ENCODE measurements at places on chromosomes 5 and 9.

GRCh38 chr5:179274321-179275315 is 70.6 kb downstream of the ADAMTS2 start:
- no peak for DNase-seq

DNA sequence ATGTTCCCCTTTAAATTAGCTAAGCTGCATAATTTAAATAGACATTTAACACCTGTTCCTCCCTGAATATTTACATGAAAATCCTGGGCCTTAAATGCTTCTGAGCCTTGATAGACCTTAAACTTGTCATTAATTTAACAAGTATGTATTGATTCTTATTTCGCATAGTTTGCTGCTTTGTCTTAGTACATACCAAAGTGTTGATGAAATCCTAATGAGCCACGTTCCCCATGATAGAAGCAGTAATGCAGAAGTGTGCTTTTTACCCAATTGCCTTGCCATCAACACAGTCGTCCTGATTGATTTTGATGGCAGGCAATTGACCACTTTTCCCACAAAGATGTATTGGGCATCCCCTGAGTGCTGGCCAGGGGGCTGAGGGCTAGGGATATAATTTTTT is 213.5 kb downstream of the SGCD start:
- no peak for DNase-seq

GRCh38 chr5:15550502-15551112 is 50.6 kb downstream of the FBXL7 start:
- no peak for DNase-seq

DNA sequence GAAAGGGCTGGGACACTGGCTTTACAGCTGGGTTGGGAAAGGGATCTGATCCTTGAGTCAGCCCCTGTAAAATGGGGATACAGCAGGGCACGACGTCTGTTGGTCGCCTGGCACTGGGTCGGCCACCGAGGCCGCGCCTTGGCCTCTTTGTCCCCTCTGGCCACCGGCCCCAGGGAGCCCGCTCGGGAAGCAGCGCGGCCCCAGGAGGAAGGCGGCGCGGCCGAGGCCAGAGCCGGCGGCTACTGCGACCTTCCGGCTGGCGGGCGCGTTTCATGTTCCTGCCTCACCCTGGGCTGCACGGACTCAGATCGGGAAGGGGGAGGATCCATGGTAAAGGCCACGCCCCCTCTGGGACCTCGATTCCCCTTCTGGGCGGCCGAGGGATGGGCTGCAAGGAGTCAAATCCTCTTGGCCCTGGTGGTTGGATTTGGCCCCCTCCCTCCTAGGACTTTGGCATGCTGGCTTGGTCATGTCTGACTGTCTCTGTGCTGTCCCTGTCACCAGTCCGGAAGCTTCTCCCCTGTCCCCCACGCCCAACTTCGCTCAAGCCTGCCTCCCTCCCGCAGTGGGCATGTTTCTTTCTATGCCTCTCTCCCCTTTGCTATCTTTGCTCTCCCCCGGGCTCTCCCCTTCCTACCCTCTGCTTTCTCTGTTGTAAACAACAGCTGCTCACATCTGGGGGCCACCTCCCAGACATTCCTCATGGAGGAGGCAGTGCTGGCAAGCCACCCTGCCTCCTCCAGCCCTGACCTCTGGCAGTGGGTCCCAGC is 25.8 kb downstream of the FPGS start:
- no peak for DNase-seq
